Smooth muscle cell of the pulmonary artery (primary cell): ENCODE measurements at places on chromosomes 12 and 14. TPM values are rescaled to one million over a fixed set of nuclear protein-coding genes. Genes with fewer than 3 reads are reported as not detected.

The TMEM30B gene
- 0.86 and 2.3 TPM in 2 replicates for total RNA-seq

The HOXC4 gene
- 0.79 and 1.2 TPM in 2 replicates for total RNA-seq

The TMEM233 gene
- 0.91 and 6.7 TPM in 2 replicates for total RNA-seq

The DNAJC22 gene
- 0.20 and 2.1 TPM in 2 replicates for total RNA-seq

The ASIC1 gene
- 3.5 and 3.6 TPM in 2 replicates for total RNA-seq

The MORN3 gene
- total RNA-seq: 0.65 and 0.86 TPM in 2 replicates

The MMP14 gene
- total RNA-seq: 445 and 1,032 TPM in 2 replicates

The CLEC2B gene
- total RNA-seq: 2.3 and 4.8 TPM in 2 replicates

The PEBP1 gene
- 182 and 290 TPM in 2 replicates for total RNA-seq

The TAC3 gene
- total RNA-seq: not detected in 2 replicates

The TIMM9 gene
- 16.6 and 17.3 TPM in 2 replicates for total RNA-seq

The TEX22 gene
- total RNA-seq: 0.17 and 0.39 TPM in 2 replicates

The ASPG gene
- 0.07 TPM in 1 of 2 replicates, not detected in the other for total RNA-seq

The ETV6 gene
- 6.1 and 11.4 TPM in 2 replicates for total RNA-seq

The RD3L gene
- not detected in 2 replicates for total RNA-seq

The ZDHHC22 gene
- not detected in 2 replicates for total RNA-seq

The PMCH gene
- 0.30 and 0.39 TPM in 2 replicates for total RNA-seq

The PAH gene
- not detected in 2 replicates for total RNA-seq

The ABCC9 gene
- 22.9 and 46.0 TPM in 2 replicates for total RNA-seq

The KRT6B gene
- total RNA-seq: 0.20 and 0.33 TPM in 2 replicates

The OGFOD2 gene
- 8.7 and 12.4 TPM in 2 replicates for total RNA-seq

The TEX52 gene
- total RNA-seq: not detected in 2 replicates

The PTGDR gene
- total RNA-seq: 0.30 and 2.6 TPM in 2 replicates

The PTPRO gene
- 1.9 and 2.2 TPM in 2 replicates for total RNA-seq

The TAS2R8 gene
- not detected in 2 replicates for total RNA-seq

The SPX gene
- total RNA-seq: 1.2 and 2.0 TPM in 2 replicates

The C3AR1 gene
- total RNA-seq: 0.07 and 0.17 TPM in 2 replicates
